ENCODE measurements at places on chromosomes 3 and 15.

GRCh38 chr15:96421178-96421601 is 90.7 kb downstream of the NR2F2 start:
- DNase-seq: peak; percentile 7

GRCh38 chr3:108406661-108407206 is 103.7 kb downstream of the MYH15 start:
- DNase-seq: peak; percentile 52

DNA sequence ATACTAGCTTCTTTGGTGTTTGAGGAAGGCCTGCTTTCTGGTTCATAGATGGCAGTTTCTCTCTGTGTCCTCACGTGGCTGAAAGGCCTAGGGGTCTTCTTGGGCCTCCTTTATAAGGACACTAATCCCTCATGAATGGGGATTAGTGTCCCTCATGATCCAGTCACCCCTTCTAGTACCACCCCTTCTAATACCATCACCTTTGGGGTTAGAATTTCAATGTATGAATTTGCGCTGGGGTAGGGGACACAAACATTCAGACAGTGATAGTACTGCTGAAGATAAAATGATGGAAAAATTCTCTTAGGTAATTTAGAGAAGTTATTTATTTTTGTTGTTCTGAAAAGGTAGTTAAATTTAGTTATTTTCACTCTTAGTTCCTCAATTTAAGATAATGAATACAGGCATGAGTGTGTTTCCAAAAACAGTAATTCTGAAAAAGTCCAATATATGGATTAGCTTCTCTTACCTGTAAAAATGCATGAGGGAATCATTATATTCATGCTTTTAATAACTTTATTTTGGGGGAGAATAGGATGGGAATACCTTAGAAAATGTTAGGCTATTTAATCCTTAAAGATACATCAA is 103.6 kb downstream of the FNDC3B start:
- no peak for DNase-seq

- DNase-seq: no peak
These were observed 18.4 kb downstream of the GCSAM start for GRCh38 chr3:112114576-112115160.

- no peak for DNase-seq
These were observed 554.5 kb upstream of the TBL1XR1 start for GRCh38 chr3:177751770-177752169.

GRCh38 chr15:63264688-63265293 is 12.6 kb upstream of the APH1B start:
- no peak for DNase-seq
